ENCODE measurements at places on chromosomes 6 and 20.

- DNase-seq, result peak; percentile 34
Measured at GRCh38 chr6:136723780-136724179, 68.5 kb downstream of the MAP3K5 start.

DNA sequence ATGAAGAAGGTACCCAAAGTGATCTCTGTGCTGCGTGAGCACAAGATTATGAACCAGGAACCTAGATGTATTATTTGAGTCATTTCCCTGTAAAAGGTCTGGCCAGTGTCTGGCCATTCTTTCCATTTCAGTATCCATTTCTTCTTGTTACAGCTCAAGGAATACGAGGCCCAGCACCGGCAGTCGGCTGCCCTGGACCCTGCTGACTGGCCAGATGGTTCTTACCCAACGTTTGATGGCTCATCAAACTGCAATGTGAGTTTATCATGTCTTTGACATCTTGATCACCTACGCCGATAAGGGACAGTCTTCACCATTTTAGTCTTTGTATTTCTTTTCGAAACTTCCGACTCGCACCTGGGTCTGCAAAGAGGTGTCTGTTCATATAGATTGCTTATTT, 144.8 kb downstream of the SASH1 start:
- DNase-seq, result no peak

GRCh38 chr6:90044833-90045381, 150.6 kb downstream of the GJA10 start:
- no peak for DNase-seq

GRCh38 chr20:61487997-61488371, 235.9 kb downstream of the CDH4 start:
- DNase-seq, result no peak

GRCh38 chr6:168088161-168089053, 9.4 kb upstream of the FRMD1 start:
- DNase-seq, result no peak

DNA sequence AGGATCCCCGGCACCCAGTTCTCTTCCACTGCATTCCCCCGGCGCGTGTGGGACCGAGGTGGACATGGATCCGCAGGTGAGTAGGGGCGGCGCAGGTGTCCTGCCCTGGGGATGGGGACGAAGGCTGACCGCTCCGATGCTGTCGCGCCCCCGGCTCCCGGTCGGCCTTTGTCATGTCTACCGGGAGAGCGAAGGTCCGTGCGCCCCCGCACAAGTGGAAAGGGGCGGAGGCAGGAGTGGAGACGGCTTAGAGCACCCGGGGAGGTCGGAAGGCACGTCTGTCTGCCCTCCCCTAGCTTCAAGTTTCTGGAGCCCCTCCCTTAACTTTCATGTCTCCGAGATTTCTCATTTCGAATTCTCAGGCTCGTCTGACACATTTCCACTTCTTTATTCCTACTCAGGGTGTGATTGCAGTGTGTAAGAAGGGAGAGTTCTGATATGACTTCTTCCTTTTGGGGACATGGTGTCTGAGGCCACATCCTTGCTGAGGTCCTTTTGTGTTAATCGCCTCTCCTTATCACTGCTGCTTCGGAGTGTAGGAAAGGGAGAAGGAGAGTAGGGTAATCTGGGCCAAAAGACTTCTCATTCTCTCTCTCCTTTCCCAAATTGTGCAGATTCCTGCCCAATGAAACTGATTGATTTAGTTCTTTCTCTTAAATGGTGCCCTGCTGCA, 435 bp downstream of the KIFC1 start:
- no peak for DNase-seq

DNA sequence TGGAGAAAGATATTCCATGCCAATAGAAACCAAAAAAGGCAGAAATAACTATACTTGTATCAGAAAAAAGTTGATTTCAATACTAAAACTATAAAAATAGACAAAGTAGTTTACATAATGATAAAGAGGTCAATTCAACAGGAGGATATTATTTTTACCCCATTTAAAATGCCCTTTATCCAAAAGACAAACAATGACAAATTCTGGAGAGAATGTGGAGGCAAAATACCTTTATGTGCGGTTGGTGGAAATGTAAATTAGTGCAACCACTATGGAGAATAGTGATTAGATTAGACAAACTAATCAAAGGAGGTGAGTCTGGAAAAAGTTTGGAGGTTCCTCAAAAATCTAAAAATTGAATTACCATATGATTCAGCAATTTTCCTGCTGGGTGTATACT, 1262.3 kb downstream of the GRIK2 start:
- no peak for DNase-seq

Data from activated CD8-positive, alpha-beta memory T cell treated with anti-CD3 and anti-CD28 coated beads for 4 hours (primary cell).